Fibroblast of the aortic adventitia (primary cell): ENCODE measurements at places on chromosomes 7 and 10.

DNA sequence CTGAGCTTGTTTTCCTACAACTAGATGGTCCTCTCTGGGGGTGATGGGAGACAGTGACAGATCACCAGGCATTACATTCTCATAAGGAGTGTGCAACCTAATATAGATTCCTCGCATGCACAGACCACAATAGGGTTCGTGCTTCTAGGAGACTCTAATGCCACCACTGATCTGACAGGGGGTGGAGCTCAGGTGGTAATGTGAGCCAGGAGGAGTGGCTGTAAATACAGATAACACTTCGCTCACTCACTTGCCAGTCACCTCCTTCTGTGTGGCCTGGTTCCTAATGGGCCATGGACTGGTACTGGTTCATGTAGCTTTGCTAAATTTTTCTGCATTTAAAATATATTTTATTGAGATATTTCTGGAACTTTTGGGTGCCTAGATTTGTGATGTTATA lies 202.3 kb upstream of the ZNF32 start:
- DNase-seq = no peak

DNA sequence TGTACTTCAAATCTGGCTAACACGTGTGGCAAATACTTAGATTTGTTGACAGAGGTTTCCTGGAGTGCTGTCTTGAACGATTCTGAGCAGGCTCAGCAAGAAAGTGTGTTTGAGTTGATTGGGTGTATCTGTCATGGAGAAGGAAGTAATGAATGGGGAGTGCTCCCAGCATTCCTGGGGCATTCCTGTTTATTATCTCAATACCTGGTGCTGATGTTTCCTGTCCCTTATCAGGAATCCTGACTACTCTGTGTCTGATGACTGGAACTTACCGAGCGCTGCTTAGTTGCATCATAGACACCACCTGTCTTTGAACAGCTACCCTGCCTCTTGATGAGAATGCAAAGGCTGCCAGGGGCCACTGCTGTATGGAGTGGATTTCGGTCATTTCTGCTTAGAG lies 41.0 kb upstream of the TMEM248 start:
- no peak for DNase-seq

DNA sequence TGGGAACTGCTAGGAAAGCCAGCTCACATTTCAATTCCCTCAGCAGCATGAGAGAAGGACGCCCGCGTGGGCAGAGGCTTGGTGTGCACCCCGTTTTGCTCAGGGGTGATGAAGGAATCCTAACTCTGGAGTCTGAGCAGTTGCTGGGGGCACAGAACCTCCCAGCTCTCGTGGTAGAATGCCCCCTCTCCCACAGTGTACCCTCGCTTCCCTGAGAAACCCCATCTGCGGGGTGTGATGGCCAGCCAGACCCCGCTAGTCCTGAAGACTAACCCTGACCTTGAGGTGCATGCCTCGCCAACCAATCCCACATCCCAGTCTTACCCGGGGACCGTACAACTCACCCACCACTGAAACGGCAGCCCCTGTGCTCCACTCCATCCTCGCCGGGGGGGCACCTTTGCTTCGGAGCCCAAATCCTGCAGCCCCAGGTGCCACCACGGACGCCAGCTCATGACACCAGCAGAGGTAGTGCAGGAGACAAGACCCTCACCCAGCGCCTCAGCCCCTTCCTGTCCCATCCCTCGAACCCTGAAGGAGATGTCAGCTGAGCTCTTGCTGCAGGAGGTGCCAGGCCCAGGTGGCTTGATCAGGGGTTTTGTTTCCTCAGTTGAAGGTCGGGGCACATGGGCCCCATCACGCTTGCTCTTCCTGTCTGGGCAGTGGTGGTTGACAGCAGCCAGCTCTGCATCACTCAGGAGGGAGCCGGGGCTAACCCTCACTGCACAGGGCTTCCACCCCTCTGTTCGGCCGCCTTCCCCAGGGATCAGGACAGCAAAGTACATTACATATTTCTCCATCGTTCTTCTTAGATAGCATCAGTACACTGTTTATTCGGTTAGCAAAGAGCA lies 236.5 kb downstream of the MGMT start:
- DNase-seq = no peak

DNA sequence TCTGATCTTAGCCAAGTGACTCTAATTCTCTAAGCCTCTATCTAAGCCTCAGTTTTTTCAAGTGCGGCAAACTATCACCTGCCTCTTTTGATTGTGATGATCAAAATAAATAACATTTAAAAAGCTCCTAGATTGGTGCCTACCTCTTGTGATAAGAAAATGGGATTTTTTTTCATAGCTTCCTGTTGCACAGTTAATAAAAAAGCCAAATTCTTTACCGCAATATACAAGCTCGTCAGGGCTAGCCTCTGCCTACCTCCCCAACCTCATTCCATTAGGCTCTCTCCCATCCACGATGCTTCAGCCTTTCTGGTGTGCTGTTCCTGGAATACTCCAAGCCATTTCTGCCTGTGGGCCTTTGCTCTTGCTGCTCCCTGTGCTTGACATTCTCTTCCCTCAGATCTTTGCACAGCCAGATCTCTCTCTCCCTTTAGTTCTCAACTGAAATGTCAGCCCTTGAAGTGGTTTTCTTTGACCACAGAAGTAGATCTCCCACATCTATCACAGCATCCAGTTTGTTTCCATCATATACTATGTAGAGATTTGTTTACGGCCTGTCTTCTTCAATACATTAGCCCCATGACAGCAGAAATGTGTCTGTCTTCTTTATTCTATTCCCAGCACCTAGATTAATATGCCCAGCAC lies 48.8 kb downstream of the SFR1 start:
- no peak for DNase-seq

DNA sequence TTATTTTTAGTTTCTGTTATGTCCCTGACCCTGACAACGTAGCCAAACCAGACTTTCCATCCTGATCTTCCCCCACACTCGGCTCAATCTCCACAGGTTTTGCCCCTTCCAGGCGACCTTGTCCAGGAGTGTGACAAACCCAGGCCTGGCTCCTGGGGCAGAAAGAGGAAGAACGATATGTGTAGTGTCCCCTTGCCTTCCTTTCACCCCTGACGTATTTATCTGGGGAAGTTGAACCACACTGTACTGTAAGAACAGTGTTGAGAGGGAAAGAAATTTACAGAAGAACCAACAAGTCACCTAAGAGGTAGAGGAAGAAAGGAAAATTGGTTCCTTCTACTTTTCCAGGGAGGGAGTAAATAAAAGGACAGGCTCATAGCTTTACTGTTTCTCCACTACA lies 158.0 kb downstream of the VTI1A start:
- no peak for DNase-seq

- DNase-seq = no peak
Measured at GRCh38 chr10:47370878-47371277, 13.2 kb downstream of the ZNF488 start.

GRCh38 chr10:18252086-18252485 lies 111.9 kb downstream of the CACNB2 start:
- DNase-seq = no peak

GRCh38 chr7:22872096-22872807 lies 49.6 kb upstream of the TOMM7 start:
- DNase-seq = no peak

DNA sequence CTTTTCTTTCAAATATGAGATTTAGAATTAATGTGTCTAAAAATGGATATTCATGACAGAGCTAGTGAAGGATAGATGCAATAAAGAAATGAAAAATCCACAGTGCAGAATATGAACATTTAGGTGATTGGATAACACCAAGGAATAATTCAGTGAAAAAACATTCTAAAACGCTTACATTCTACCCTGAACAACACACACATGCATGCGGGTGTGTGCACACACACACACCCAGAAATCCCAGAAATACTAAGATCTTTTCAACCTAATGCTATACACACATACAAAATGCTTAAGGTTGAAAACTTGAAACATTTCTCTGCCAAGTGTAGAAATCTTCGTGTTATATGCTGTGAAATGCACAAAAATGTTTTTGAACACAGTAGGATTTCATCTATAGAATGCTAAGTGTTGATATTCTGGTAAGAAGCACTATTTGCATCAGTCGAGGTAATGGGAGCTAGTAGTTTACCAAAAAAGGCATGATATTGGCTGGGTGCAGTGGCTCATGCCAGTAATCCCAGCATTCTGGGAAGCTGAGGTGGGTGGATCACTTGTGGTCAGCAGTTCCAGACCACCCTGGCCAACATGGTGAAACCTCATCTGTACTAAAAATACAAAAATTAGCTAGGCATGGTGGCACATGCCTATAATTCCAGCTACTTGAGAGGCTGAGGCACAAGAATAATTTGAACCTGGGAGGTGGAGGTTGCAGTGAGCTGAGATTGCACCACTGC lies 600.6 kb downstream of the PHTF2 start:
- DNase-seq = no peak

DNA sequence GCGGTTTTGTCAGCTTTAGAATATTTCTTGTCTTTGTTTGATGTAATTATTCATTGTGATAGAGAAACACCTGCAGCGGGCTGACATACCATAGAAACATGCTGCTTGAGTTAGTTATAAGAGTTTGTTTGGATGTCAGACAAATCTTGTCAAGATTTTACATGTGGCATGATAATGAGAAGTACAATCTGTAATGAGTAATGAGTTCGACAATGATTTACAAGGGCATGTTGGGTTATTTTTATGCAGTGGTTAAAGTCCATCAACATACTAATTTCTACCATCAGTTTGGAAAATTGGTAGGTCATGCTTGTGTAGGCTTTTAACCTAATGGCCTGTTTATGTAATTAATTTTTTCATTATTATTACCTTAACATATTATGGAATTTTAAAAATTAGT lies 31.3 kb downstream of the FZD1 start:
- DNase-seq = no peak

DNA sequence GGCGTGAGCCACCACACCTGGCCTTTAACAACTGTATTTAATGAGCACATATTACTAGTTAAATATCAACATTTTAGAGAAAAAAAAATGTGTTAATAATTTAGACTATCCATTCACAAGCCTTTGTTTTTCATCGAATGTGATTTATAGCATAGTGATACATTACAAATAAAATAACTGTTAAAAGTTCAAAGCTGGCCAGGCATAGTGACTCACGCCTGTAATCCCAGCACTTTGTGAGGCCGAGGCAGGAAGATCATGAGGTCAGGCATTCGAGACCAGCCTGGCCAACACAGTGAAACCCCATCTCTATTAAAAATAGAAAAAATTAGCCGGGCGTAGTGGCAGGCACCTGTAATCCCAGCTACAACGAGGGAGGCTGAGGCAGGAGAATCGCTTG lies 72.7 kb downstream of the HACD1 start:
- DNase-seq = no peak

- no peak for DNase-seq
Measured at GRCh38 chr10:29434111-29434510, 145.2 kb downstream of the LYZL1 start.

GRCh38 chr10:124547647-124548168 lies 86.1 kb downstream of the LHPP start:
- peak; percentile 24 for DNase-seq

DNA sequence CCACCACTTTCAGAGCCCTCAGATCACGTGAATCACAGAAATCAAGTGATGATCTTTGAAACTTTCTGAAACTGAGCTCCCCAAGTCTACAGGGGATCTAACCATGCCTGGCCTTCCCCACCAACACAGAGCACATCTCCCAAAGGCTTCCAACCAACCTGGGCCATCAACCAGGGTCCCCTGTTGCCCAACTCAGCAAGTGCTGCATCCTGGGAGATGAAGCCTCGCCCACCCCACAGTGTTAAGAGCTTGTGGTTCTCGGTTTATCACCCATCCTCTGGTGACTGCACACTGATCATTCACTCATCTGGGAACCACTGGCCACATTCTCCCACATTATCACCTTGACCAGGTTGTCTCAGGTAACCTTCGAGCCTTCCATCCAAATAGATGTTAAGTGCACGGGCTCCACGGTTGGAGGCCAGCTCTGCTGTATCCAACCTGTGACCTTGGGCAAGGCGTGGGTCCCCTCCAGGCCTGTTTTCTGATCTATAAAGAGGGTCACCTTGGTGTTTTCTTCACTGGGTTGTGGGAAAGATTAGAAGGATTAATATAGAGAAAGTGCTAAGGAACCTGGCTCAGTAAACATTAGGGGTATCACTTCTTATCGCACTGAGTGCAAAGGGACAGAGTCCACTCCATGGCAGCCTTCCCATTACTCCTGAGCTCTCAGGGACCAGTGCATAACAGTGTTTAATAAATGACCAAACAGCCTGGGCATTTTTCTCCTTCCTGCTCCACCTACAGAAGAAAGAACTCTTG lies 3.6 kb downstream of the ZNF488 start:
- DNase-seq = no peak

- no peak for DNase-seq
Measured at GRCh38 chr10:124094419-124094785, 1.0 kb upstream of the CHST15 start.

GRCh38 chr10:123570898-123571515 lies 95.1 kb upstream of the GPR26 start:
- no peak for DNase-seq

GRCh38 chr10:591646-592045 lies 97.8 kb downstream of the DIP2C start:
- no peak for DNase-seq

DNA sequence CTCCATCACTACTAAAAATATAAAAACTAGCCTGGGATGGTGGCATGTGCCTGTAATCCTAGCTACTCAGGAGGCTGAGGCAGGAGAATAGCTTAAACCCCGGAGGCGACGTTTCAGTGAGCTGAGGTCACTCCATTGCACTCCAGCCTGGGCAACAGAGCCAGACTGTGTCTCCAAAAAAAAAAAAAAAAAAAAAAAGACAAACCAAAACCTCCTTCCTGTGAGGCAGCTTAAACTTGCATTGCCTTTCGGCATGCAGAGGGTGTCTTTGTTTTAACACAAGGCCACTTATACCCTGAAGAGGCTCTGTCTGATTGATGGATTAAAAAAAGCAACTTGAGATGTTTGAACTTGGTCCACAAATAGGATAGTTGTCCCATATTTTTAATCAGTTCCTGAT lies 128.4 kb upstream of the RSU1 start:
- DNase-seq = peak; percentile 22

DNA sequence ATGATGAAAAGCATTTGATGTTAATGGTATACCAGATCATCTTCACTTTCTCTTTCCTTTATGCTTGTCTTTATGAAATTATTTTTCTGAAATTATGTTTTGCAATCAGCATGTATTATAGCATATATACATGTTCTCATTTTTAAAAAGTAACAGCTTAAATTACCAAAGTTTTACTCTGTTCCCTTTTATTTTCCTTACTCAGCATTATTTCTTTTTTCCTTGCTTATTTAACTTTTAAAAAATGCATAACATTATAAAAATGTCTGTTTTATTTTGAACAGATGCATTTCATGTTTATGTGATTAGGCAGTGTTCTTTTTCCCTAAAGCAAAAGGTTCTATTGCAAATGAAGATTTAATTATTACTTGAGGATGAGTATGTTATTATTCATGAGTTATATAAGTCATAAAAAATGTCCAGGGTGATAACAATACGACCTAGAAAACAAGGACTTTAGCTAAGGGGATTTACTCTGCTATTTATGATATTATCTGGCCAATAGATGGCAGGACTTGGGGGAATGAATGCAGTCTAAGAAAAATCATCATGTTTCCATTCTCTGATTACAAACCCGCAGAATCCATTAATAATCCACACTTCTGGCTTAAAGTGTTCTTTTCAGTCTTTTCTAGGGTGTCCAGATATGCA lies 38.5 kb downstream of the CABCOCO1 start:
- DNase-seq = peak; percentile 30

GRCh38 chr7:72538147-72538546 lies 126.0 kb upstream of the CALN1 start:
- no peak for DNase-seq
